ENCODE measurements at places on chromosomes 1 and 21. TPM values are rescaled to one million over a fixed set of nuclear protein-coding genes. Genes with fewer than 3 reads are reported as not detected.

Gene CD1E
- not detected for total RNA-seq

Gene OR2T29
- not detected for total RNA-seq

Gene GABRD
- not detected for total RNA-seq

Gene HRNR
- not detected for total RNA-seq

Gene TEKT2
- total RNA-seq = not detected

Gene SLC45A1
- 3.3 TPM for total RNA-seq

Gene STUM
- not detected for total RNA-seq

Gene TRIM67
- 1.3 TPM for total RNA-seq

Gene NPL
- 0.14 TPM for total RNA-seq

Gene GUCA2A
- not detected for total RNA-seq

Gene UBR4
- total RNA-seq = 38.8 TPM

Gene GJB5
- not detected for total RNA-seq

Gene CDC7
- total RNA-seq = 8.4 TPM
